ELF-1 (cell line): ENCODE measurements at places on chromosomes 1 and 21.

DNA sequence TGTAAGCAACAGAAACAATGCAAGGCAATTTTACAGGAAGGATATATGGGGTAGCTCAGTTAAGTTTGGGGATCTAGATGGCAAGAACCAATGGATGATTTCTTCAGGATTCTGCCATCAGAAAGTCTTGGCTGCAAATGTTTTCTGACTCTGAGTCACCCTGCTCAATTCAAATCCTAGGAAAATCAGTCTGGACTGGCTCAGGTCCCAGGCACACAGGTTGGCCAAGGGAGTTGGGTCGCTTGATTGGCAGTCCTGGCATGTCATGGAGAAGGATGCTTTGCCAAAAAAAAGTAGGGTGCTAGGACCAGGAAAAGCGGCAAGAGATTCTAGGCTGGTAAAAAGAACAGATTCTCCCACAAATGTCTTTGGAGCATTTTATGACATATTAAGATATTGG lies 28.9 kb upstream of the S1PR1 start:
- DNase-seq: no peak

- no peak for DNase-seq
These were observed 37.4 kb downstream of the LAMC2 start for GRCh38 chr1:183223467-183223866.

DNA sequence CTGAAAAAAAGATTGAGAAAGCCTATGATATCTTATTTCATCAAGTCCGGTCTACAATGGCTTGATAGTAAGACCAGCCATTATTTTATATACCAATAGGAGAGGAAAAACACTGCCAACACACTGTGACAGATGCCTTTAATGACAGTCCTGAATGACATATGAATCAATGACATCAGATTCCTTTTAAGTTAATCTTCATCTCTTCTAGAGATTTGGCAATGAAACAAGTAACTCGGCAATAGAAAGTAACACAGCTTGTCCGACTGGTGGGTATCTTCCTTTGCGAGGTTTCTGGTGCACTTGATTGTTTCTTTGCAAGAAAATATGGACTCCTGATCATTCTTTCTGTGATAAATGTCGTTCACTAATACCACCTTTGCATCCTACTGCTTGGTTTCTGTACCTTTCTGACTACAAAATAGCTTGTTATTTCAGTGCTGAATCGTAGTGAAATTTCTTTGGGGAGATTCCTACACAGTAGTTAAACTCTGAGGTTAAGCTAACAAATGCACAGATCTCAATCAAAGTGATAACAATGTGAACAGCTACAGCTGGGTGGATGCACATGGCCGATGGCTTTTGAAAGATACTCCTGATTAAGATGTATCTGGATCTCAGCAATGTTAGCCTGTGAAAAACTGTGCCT lies 104.7 kb downstream of the MRPS6 start:
- no peak for DNase-seq

DNA sequence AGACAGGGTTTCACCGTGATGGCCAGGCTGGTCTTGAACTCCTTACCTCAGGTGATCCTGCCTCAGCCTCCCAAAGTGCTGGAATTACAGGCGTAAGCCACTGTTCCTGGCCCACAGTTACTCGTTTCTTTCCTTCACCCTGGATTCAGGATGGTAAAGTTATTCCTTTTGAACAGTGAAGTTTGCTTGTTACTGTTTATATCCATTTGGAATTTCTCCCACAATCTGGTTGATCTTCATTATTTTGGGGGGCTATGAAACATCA lies 43.0 kb downstream of the WDR4 start:
- DNase-seq: no peak

- DNase-seq: no peak
These were observed 909.4 kb downstream of the ADGRL2 start for GRCh38 chr1:82710091-82710490.

DNA sequence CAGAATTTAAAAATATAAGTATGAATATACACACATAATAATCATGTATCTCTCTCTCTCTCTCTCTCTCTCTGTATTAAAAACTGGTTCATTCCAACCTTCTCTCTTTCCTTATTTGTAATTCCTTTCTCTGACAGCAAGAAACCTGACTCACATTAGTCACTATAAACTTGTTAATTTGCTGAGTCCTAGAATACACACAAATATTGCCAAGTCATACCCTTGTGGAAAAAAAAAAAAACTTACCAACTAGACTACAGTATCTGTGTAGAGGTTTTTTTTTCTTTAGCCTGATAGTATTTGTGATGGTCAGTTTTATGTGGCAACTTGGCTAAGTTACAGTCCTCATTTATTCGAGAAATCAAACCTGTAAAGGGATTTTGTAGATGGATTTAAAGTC lies 26.3 kb upstream of the NHLH2 start:
- DNase-seq: no peak

- no peak for DNase-seq
These were observed 1212.3 kb upstream of the NCAM2 start for GRCh38 chr21:19785941-19786340.

GRCh38 chr1:2451741-2452140 lies 24.3 kb upstream of the PLCH2 start:
- peak; percentile 53 for DNase-seq

GRCh38 chr21:15211491-15212133 lies 146.8 kb upstream of the NRIP1 start:
- no peak for DNase-seq

DNA sequence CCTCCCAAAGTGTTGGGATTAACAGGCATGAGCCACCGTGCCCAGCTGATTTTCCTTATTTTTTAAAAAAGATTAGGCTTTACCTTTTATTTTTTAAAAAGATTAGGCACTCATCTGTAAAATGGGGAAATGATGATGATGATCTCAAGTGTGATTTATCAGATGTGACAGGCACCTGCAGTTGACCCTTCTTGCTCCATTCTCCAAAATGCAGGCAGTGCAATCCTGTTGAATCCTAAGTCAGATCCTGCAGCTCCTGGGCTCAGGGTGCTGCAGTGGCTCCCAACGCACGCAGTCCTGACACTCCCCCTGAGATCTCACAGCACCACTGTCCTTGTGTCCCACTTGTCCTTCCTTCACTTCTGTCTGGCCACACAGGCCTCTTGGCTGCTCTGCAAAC lies 257.3 kb upstream of the KAZN start:
- no peak for DNase-seq

DNA sequence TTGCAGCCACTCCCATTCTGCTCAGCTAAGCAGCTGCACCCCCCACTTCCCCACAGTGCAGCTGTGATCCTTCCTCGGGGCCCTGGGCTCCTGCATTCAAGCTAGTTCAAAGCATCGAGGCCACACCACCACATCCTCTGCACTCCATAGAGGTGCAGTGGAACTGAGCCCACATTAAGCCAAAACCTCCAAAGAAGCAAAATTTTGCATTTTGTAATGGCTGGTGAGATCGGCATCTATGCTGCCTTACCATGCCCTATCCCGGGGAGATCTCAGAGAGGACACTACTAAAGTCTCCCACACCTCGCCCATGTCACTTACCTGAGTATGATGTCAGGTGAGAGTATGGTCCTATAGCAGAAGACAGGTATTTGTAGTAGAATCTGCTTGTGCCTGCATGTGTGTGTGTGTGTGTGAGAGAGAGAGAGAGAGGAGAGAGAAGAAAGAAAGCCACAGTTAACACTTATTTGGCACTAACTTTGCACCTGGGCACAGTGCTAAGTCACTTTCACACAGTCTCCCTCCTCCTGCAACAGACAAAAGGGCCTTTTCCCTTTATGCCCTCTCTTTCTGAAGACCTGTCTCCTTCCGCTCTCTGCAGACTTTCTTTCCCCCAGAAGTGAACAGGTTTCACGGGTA lies 89.8 kb downstream of the KIF14 start:
- no peak for DNase-seq

GRCh38 chr1:178706432-178706831 lies 18.6 kb upstream of the RALGPS2 start:
- no peak for DNase-seq

- peak; percentile 82 for DNase-seq
These were observed 54.1 kb downstream of the LDLRAD2 start for GRCh38 chr1:21865943-21866706.

DNA sequence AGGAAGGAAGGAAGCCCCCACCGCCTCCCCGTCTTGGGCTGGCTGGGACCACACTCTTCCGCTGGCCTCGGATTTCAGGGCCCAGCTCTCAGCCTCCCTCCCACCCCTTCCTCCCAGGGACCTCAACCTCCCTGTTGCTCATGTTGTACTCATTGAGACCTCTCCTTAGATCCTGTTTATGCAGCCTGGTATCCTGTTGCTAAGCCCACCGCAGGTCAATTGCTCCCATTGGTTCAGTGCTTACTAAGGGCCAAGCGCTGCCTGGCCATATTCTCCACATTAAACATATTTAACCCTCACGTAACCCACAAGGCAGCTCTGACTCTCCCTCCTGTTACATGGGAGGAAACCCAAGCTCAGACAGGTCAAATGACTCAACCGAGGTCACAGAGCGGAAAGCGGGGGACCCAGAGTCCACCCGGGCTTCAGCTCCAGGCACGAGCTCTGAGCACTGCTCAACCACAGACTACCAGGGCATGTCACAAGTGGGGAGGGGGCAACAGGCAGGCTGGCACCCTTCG lies 23.2 kb upstream of the H6PD start:
- no peak for DNase-seq

GRCh38 chr1:78731674-78732073 lies 82.0 kb downstream of the IFI44 start:
- no peak for DNase-seq

DNA sequence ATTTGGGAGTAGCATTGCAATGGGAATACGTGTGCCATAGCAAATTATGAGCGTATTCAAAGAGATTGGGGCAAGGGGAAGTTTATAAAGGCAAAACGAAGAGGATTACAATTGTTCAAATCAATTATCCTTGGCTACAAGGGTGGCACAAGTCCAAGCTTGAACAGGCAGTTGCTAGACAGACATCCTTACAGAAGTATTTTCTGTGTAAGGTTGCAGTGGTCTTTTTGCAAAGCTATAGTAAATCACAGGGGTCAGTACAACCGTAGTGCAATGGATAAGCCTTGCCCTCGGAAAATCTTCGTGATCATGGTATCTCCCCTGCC lies 37.4 kb upstream of the HAO2 start:
- DNase-seq: no peak

DNA sequence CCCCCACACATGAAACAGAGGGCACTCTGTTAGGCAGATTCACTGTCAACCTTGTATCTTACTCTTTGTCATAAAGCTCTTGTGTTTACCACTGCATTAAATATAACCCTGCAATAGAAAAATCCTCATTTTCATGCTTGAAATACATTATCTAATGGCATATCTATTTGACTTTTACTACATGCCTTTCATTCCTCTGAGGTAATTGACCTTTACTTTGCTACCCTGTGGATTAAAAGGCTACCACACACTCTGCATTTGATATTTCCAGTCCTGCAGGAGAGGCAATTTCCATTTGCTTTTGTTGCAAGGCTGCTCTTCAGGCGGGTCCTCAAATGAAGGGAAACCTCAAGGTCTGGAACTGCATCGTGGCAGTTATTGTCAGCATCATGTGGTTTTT lies 238.0 kb downstream of the NTNG1 start:
- no peak for DNase-seq

DNA sequence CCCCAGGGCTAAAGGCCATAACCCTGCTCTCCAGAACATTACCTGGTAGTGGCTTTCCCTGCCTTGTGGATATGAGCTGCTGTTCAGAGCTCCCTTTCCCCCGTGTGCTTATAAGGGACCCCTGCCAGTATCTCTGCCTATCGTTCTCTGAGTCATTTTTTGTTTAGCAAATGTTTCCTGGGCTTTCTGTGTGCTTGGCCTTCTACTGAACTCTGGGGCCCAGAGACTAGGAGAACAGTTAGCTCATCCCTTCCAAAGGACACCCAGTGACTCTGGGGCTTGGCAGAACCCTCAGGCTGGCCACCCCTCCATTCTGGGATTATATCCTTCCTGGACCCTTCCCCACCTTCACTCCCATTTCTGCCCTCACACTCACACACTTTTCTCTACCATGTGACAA lies 80.8 kb upstream of the POU3F1 start:
- no peak for DNase-seq

GRCh38 chr21:32278103-32278502 lies 746 bp downstream of the MIS18A start:
- no peak for DNase-seq

GRCh38 chr1:48581270-48581669 lies 109.3 kb upstream of the SPATA6 start:
- DNase-seq: no peak

DNA sequence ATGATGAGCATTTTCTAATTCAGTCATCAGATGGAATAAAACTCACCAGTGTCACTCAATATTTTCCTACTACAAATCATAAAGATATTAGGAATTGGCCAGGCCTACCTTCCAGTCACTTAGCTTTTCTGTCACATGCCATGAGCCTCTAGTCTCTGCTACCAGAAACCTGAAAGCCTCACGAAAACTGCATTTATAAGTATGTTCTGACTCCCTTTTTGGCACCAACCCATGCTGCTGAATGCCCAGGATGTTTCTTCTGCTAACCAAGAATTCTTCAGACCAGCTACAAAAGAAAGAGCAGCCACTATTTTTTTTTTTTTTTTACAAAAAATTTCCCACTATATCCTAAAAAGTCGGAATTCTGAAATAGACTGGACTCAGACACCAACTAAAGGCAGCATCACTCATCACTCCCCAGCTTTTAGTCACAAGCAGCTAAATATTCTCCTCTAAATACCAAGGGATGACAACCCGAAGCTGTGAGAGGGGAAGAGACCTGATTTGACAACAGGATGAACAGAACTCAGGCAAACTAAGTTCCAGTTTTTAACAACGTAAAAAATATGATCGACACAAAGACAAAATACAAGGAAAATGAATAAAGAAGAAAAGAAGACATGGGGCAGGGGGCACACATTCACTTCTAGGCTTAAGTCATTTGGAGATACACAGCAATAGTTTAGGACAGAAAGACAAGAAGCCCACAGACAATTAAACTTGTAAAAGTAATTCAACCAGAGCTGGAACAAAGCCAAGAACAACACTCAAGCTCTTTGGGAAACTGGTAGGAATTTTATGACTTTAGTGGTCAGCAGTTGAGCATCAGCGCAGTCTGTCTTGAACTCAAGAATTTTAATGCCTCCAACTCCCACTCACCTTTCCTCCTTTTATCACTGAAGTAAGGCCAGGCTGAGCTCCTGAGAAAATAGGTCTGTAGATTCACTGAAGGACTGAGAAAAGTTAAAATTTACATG lies 1.7 kb downstream of the DCAF8 start:
- DNase-seq: peak; percentile 39

GRCh38 chr1:236120721-236121153 lies 21.6 kb upstream of the GPR137B start:
- DNase-seq: no peak

DNA sequence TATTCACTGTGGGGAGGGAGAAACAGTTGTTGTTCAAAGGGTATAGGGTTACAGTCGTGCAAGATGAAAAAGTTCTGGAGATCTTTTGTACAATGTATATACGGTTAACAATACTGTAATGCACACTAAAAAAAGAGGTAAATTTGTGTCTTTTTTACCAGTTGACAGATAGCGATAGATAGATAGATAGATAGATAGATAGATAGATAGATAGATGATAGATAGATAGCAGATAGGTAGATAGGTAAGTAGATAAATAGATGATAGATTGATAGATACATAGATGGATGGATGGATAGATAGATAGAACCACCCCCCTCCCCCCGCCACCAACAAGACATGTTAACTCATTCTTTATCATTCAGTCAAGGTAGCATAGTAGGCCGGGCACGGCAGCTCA lies 10.2 kb downstream of the S100A16 start:
- no peak for DNase-seq

- no peak for DNase-seq
These were observed 20.5 kb downstream of the ELAPOR1 start for GRCh38 chr1:109134423-109134822.

GRCh38 chr1:64745181-64745985 lies 508 bp downstream of the RAVER2 start:
- DNase-seq: peak; percentile 29
